ENCODE measurements at places on chromosomes 4 and X.

- no peak for DNase-seq
Measured at GRCh38 chrX:115579327-115579726, 18.4 kb downstream of the PLS3 start.

DNA sequence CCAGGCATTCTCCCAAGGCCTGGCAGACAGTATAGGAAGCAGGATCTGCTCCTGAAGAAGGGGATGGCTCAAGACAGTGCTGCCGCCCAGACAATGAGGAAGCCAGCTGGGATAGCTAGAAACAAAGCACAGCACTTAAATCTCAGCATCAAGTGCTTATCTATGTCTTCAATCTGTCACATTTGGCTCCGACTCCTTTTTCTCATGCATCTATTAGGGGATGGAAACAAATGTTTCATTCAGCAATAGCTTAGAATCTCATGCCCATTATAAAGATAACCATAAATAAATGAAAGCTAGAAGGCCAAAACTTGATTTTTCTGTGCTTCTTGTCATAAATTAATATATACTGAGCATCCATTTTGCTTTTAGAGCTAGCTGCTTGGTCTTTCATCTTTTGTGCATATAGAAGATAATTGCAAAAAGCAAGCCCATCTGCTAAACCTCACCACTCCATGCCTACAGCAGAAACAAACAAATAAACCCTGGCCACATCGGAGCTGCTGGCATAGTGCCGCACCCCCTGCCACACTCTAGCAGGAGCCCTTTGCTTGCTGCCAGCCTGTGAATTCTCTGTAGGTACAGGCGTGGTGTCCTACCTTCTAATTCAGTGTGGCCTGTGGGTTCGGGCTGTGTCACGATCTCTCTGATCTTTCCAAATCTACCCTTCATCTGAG is 75.9 kb downstream of the AASDH start:
- no peak for DNase-seq

DNA sequence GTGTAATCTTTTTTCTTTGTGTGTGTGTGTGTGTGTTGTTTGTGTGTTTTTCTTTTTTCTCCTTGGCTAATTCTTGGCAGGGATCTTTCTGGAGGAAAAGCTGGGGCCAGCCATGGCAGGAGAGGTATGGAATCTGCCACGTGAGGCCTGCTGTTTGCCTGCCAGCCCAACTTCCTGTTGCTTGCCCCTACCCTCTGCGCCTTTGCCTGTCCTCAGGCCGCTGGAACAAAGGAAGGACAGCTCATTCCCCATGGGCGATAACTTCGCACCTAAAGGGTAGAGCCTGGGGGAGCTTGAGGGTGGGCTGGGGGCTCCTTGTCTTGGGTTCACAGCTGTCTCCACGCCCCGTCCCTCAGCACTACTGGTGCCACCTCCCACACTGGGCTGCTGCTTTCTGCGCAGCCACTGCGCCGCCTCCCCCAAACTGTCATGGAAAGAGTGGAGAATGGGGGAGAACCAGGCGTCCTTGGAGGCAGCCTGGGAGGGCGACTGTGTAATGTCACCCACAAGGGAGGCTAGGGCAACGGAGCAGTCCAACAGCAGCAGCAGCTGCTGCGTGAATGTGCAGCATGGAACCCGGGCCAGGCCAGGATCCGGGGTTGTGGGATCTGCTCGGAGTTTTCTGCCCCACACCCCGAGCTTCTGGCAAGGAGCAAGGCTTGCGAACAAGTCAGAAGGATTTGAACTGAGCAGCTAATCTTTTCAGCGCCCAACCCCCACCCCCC is 12.3 kb upstream of the YIPF7 start:
- no peak for DNase-seq

DNA sequence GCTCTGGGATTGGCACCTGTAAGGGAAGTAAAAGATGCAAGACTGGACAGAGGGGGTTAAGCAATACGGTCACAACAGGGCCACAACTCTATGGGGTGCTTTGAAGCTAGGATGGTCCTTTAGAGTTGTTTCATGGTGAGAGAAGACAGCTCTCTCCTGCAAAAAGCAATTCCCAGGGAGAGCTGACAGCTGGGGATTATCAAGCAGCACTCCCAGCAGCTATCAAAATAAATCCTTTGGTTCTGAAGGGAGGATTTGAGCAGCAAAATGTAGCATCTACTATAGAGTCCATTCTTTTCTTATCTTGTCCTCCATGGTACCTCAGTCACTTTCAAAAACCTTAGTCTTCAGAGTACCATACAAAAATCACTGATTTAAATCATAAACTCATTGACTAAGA is 35.1 kb upstream of the AP1AR start:
- DNase-seq, result no peak

DNA sequence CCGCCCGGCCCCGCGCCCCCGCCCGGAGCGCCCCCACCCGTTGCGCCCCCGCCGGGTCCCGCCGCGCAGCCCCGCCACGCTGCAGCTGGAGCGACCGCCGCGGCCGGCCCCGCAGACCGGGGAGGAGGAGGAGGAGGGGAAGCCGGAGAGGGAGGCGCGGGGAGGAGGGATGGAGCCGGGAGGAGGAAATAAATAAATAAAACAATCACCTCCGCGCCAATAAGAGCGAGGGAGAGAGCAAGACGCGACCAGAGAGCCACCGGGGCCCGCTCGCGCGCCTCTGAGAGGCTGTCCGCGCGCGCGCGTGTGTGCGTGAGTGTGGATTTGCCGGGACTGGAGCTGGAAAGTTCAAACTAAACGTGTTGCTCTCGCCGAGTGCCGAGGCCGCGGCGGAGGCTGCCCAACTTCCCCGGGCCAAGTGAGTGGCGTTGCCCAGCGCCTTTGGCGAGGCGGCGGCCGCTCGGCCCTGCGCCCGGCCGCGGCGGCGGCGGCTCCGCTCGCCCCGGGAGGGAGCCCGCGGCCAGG is 2184.4 kb upstream of the TENM3 start:
- no peak for DNase-seq
